Muscle of leg (tissue), 16 donors: ENCODE measurements at places on chromosomes 16 and 17. TPM values are rescaled to one million over a fixed set of nuclear protein-coding genes. Genes with fewer than 3 reads are reported as not detected.

DNA sequence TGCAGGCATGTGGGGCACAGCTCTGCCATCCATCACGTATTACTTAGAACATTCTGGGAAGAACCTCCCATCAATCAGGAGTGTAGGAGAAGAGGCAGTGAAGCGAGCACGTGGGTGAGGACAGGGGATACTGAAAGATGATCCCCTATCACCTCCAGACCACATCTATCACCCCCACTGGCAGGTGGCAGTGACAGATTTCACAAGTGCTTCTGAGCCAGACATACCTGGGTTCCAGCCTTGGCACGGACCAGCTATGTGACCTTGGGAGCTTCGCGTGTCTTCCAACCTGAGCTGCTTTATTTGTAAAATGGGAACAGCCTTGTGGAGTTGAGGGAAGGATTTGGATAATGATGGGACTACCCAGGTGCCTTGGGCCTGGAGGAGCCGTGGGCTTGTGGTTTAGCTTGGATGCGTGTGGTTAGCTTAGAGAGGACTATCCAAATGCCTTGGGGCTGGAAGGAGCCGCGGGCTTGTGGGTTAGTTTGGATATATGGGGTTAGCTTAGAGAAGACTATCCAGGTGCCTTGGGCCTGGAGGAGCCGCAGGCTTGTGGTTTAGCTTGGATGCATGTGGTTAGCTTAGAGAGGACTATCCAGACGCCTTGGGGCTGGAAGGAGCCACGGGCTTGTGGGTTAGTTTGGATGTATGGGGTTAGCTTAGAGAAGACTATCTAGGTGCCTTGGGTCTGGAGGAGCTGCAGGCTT lies 206.4 kb downstream of the ENGASE start:
- peak; percentile 33 for DNase-seq

GRCh38 chr16:15915555-15916081 lies 27.2 kb upstream of the CEP20 start:
- DNase-seq = no peak

GRCh38 chr17:62715882-62716390 lies 88.5 kb downstream of the MRC2 start:
- DNase-seq = no peak

Gene SAMD14
- 1.5 TPM for total RNA-seq
